ENCODE measurements at places on chromosomes 5 and 9.

GRCh38 chr5:156981481-156981880 lies 18.5 kb upstream of the TIMD4 start:
- DNase-seq = no peak

GRCh38 chr5:31417512-31417911 lies 114.4 kb downstream of the DROSHA start:
- DNase-seq = no peak

DNA sequence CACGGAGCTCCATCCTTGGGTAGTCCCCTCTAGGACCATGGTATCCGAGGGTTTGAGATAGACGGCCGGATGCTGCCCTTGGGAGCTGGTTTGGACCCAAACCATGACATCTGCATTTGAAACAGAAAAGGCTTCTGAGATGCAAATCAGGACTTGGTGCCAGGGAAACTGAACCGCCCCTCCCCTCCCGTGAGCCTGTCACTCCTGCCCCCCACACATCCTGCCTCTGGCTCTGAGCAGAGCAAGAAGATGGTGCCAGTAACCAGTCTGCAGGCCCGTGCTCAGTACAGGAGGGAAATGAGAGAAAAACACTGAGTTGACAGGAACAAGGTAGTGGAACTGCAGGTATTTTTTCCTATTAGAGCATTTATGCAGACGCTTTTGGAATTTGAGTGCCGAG lies 18.6 kb downstream of the ARPC5L start:
- DNase-seq = no peak

DNA sequence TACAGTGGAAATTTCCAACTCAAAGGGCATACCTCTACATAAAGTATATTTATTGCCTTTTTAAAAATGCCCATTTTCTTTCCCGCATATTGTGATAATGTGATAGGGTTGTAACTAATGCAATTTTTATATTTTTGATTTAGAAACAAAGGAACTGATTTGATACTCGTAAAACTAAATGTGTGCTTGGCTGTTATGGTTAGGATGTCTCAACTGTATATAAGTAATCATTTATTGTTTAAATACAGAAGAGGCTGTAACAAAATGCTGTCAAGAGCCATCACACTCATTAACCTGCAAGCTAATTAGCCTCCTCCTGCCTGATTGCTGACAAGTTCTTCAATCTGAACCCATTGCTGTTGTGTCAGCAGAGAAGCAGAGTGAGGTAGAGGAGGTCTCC lies 149.2 kb downstream of the PBX3 start:
- no peak for DNase-seq

DNA sequence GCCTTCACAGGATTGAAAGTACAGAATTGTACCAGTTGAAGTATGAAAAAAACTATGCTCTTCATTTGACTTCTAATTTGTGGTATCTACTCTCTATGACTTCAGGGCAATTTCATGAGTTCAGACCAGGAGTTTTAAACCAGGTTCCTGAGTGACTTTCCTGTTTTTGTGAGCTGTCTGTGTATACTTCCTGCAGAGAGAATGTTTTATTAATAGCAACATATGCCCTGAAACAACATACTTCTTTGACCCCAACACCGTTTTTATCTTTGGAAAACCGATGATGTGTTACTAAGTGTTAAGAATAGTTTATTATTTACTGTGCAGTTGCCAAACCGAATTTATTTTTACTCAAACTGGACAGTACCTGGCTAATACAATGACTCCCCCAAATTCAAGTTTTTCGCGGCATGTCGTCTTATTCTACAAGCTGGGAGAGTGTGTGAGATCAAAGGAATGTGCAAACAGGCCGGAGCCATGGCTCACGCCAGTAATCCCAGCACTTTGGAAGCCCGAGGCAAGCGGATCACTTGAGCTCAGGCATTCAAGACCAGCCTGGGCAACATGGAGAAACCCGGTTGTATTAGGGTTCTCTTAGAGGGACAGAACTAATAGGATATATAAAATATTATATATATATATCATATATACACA lies 58.7 kb upstream of the ERBIN start:
- DNase-seq = no peak

- DNase-seq = no peak
Measured at GRCh38 chr9:20256284-20256948, 365.9 kb downstream of the MLLT3 start.

DNA sequence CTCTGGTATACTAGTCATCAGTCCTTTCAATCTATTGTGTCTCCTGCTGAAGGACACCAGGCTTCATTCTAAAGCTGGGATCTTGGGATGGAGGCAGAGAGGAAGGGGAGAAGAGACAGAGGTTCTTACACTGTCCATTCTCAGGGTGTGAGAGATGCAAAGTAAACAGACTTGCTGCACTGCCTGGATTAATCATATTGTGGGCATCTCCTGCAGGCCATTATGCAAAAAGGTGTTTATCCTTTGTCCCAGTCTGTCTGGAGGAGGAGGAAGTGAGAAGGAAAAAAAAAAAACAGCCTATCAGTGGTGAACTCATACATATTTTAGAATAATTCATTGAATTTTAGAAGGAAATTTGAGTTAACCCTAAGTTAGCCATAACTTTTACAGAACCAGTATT lies 92.9 kb upstream of the TNPO1 start:
- no peak for DNase-seq

DNA sequence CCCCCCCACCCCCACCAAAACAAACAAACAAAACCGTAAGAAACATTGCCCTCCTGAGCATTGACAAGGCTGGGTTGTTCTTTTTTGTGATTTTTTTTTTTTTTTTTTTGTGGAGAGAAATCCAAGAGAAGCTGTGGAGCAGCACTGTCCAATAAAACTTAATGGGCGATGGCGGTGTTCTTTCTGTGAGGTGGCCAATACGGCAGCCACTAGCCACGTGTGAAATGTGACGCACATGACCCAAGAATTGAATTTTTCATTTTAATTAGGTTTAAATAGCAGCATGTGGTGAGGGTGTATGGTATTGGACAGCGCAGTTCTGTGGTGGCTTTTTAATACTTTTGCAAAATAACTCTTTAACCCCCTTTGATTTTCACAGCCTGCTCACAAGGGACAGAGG lies 251.1 kb downstream of the PDZD2 start:
- no peak for DNase-seq

DNA sequence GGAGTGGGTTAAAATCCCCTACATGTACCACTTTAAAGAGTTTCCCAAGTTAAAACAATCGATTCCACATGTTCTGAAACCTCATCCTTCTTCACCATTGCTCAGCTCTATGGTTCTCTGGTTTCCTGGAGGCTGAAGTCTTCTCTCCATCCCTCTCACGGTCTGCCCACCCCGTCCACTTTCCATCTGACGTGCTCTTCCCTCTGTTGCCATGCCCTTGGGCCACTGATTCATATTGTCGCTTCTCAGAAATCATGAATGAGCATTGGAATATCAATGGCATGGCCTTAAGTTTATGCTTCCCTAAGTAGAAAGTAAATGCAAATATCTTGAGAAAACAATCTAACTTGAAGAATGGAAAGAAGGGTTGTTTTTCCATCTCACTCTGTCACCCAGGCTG lies 30.9 kb downstream of the GDNF start:
- DNase-seq = no peak

- no peak for DNase-seq
Measured at GRCh38 chr9:33013962-33014664, 11.0 kb upstream of the DNAJA1 start.

GRCh38 chr5:100575815-100576214 lies 40.6 kb downstream of the FAM174A start:
- DNase-seq = no peak
